ENCODE measurements at places on chromosomes 1 and 21.

GRCh38 chr1:186806477-186806876 is 22.3 kb upstream of the PLA2G4A start:
- DNase-seq: no peak

- no peak for DNase-seq
These were observed 46.7 kb downstream of the CLIC6 start for GRCh38 chr21:34715518-34715917.

- DNase-seq: no peak
These were observed 5.5 kb upstream of the SPAG17 start for GRCh38 chr1:118190561-118190960.

- DNase-seq: no peak
These were observed 28.3 kb upstream of the EPHA8 start for GRCh38 chr1:22534951-22535350.

GRCh38 chr1:46617108-46617800 is 643 bp upstream of the MOB3C start:
- no peak for DNase-seq
